ENCODE measurements at places on chromosomes 1 and 21.
A peak's percentile ranks its signal among the peaks of the same experiment; 100 is the strongest.

GRCh38 chr1:163035446-163036249 lies 33.5 kb upstream of the RGS4 start:
- DNase-seq: no peak

DNA sequence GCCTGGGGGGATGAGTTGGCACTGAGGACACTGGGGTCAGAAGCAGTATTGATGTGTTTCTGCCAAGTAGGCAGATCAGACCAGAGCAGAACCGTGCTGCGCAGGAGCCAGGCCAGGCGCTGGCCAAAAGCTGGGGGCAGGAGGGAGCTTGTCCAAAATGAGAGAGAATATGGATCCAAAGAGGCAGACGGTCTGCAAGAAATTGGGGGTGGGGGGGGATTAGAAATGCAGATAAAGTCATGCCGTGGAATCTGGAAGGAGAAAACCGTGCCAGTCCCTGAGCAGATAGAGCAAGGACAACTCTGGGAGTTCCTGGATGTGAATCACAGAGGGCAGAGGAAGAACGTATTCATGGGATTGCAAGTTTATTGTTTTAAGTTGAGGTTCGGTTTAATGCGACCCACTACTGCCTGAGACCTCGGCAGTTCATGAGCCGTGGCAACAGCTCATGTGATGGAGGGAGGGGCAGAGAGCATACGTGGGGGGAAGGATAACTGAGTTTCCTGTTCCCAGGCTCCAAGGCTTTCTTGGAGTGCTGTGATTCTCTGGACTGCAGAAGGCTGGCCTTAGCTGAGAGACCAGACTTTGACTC lies 224.0 kb downstream of the FGGY start:
- no peak for DNase-seq

DNA sequence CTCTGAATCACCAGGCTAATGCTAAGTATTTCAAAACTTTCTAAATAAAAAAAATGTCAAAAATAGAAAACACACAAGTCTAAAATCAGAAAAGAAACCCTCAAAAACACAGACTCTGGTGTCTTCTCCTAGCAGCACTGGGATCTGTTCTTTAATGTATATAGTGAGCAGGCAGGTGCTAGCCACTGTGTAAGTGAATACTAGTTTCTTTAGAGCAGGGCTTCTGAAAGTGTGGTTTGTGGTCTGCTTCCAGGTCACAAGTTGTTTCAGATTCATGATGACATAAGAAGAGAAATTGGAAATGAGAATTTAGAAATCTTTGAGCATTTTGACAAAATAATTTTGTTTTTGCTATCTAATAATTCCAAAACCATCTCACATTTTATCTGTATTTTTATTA lies 763.1 kb downstream of the USP25 start:
- DNase-seq: no peak

- DNase-seq: no peak
These were observed 113.9 kb downstream of the GRIK3 start for GRCh38 chr1:36920371-36920770.

- peak; percentile 21 for DNase-seq
These were observed 32.0 kb downstream of the LHX9 start for GRCh38 chr1:197948926-197949899.

GRCh38 chr1:48793863-48794262 lies 17.2 kb upstream of the BEND5 start:
- DNase-seq: no peak

DNA sequence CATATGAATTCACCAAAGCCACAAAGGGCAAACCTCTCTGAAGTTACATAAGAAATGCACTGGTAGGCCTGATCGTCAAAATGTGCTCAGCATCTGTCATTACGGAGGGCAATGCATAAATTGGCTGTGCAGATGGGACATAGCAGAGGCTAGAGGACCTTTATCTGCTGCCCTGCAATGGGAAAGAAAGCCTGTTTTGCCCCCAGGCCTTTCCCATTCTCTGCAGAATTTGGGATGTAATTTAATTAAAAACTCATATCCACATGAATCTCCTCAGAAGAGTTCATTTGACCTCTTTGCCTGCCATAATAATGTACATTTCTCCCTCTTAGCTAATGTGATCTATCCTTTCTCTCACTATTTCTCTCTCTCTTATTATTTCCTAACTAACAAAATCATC lies 158.1 kb downstream of the ZP4 start:
- DNase-seq: no peak

- DNase-seq: no peak
These were observed 7.0 kb downstream of the COL24A1 start for GRCh38 chr1:86149591-86149990.

DNA sequence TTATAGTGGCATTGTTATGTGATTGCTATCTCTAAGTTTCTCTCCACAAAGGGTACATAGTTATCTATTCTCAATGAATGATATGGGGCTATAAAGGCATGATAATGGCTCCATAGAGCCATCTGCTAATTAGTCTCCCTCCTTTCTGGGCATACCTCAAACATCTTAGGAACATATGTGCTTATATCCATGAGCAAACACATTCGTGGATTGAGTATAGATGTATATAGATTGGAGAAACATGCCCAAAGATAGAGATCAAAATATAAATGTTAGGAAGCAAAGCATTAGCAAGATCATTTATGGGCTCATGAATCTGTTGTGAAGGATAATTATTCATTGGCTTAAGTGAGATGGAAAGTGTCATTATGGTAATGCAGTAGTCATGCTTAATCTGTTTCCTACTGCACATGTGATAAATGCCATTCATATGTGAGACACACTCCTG lies 155.8 kb upstream of the UBE2U start:
- no peak for DNase-seq

DNA sequence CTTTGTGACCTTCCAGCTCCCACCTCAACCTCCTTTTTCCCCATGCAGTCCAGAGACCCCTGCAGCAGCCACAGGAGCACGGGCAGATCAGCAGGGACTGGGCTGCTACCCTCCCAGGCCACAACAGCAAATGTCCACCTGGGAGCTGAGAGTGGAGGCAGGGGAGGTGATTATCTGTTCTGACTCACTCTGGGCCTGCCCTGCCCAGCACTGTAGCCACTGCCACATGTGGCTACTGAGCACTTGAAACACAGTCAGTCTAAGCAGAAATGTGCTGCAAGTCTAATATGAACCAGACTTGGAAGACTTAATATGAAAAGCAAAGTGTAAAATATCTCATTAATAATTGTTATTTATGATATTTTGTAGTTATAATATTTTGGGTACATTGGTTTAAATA lies 148.9 kb upstream of the VANGL1 start:
- DNase-seq: no peak

DNA sequence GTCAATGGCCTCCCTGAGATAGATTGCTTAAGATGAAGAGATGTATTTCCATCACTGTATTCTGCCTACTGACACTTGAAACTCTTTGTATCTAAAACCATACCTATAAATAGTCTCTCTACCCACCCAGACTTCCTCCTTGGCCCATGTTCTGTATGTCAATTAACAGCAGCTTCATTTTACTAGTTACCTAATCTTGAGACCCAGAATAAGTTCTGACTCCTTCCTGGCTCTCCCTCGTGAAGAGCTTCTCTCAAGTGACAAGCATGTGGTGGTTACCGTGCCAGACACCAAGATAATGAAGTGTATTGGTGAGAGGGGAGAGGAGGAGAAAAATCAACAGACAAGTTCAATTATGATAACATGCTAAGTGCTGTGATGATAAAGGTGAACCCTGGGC lies 128.8 kb upstream of the RAVER2 start:
- DNase-seq: no peak

DNA sequence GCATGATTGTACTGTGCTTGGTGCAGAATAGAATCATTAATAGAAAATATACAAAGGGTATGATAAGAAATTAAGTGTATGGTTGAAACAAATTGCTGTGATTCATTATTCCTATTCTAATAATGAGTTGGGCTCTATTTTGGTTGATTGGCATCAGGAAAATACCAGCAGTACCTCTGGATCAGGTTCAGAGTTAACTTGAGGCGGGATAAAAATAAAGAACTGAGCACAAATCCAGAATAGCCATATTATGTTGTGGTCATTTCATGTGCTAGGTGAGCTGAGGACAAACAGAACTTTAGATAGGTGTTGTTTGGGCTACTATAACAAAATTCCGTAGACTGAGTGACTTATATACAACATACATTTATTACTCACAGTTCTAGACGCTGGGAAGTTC lies 60.7 kb upstream of the GCLM start:
- DNase-seq: no peak

DNA sequence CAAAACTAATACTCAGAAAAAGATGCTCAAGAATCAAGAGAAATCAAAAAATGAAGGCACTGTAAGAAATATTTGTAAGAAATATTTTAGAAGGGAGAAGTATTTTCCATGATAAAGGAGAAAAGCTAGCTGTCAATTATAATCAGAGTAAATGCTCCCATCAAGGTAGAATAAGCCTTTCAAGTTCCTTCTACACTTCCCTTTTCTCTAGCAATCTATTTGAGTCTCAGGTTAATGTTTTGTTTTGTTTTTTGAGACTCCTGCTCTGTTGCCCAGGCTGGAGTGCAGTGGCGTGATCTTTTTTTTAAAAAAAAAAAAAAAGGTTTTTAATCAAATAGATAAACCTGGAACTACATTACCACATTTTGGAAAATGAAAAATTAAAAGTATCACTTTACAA lies 33.3 kb downstream of the PUM1 start:
- no peak for DNase-seq

DNA sequence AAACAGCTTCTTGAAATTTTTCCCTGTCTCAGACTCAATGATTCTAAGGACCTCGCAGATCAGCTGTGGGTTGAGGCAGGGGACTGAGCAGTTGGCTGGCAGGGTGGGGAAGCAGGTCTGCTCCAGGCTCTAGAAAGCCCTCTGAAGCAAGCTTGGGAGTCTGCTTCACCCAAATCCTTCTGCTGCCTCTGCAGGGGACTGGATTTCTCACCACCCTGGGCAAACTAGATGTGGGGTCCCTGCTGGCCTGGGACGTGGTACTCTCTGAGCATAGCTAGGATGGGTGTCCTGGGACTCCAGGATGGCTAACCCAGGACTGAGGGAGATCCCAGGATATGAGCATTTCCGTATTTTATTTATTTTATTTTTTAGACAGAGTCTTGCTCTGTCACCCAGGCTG lies 89.3 kb downstream of the LAMC2 start:
- no peak for DNase-seq

DNA sequence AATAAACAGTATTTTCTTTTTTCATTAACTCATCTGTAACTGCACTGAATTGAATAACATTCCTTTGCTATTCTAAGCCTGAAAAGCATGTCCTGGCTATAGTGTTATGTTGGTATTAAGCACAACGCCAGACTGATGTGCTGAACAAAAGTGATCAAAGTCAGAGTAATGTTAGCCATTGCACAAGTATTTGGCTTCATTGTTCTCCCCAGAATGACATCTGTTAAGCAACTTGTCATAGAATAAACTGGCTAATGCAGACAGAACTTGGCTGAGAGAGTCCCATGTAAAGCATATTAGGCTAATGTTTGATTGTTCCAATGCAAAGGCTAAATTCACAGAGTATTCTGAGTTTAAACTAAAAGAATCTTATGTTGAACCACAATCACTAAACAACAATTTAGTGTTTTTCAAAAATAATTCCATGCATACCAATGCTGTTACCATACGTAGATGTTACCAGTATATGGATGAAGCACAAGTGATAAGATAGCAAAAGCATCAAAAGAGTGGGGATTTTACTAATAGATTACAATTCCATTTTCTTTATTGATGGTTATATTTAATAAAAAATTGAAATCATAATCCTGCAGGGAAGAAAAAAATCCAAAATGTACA lies 235.3 kb upstream of the DMRTA2 start:
- no peak for DNase-seq

DNA sequence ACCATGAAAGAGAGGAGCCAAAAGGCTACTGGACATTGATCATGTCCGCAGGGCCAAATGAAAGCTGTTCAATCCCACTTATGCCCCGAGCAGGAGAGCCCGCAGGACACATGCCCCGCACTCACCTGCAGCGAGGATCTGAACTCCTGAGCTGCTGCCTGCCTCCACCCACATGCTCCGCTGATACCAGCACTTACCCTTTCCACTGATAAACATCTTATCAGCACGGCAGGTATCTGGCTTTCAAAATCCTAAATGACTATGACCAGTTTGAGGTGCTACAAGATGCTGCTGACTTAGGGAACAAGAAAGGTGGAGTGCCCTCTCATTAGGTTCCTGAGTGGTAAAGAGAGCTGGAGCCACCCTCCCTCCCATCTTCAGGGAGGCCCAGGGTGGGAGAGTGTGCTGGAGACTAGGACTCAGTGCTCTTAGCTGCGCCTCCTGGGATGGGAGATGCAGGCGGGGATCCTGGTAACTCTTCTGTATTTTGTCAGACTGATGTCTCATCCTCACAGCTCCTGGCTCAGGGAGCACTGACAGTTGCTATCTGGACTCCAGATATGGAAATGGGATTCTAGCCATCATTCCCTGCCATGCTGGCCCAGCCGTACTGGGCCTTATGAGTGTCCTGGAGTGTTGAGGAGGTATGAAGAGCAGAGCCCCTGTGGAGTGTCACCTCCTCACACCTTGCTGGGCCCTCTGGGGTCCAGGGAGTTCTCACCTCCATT lies 86.4 kb upstream of the F3 start:
- no peak for DNase-seq

- DNase-seq: peak; percentile 21
These were observed 9.0 kb downstream of the C1orf105 start for GRCh38 chr1:172429331-172430127.

Measured in stimulated activated CD4-positive, alpha-beta T cell treated with anti-CD3 and anti-CD28 coated beads, Interleukin-4, amount 100 ng/mL, for 4 hours (primary cell).